ENCODE measurements at places on chromosomes 7 and 10.

GRCh38 chr10:112811741-112812551 lies 138.1 kb upstream of the TCF7L2 start:
- no peak for DNase-seq

DNA sequence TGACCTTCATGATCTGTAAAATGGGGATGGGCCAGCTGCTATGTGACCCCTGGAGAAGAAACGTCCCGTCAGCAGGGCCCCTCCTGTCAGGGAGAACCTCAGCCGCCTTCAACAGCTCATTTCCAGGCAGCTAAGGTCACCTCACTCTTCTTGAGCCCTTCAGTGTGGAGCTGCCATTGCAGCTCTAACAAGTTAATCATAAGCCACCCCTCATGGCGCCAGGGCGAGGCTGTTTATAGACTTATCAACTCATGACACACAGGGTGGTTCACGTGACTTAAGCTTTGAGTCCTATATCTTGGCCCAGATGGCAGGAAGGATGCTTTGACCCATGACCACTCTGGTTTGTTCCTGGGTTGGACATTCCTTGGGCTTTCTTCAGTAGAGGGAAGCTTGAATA lies 315.1 kb downstream of the TNS3 start:
- DNase-seq, result no peak

DNA sequence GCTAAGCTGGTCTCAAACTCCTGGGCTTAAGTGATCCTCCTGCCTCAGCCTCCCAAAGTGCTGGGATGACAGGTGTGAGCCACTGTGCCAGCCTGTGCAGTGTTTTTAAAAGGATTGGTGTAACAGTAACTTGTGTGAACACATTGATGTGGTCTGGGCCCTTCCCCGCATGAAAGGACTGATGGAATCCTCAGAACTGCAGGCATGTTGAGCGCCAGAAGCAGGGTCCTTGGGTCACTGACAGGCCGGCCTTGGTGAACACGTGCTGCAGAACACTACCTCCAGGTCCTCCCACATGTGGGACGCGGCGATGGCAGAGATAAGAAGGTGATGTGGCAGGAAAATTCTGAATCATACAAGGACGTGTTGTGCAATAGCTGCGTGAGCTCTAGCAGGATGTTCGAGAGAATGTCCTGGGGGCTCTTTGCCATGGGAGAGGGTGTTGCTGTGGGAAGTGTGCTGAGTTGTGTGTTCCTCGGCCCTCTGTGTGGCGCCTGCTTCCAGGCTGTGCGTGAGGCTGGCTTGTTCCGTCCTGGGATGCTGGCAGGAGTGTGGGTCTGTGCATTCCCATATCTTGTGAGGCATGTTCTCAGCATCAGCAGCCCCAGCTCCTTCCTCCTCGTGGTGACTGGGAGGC lies 68.2 kb downstream of the DNAJB6 start:
- DNase-seq, result no peak

DNA sequence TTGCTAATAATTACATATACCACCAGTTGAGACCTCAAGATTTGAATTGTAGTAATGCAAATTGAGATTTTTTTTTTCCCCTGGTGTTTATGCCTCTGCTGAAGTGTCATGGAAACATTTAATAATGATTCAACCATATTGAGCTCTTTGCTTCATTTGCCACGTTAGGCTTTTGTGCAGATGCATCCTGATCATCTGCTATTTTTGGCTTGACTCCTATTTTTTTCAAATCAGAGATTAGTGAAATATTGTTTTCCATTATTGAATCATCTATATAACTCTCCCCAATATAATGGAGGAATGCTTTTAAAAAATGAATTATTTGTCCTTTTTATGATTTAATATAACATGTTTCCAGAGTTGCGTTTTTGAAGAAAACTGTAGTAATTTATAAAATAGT lies 115.1 kb downstream of the SRI start:
- no peak for DNase-seq

GRCh38 chr10:93678805-93679587 lies 23.4 kb downstream of the FRA10AC1 start:
- DNase-seq, result no peak

- DNase-seq, result no peak
These were observed 13.2 kb upstream of the UNCX start for GRCh38 chr7:1219498-1219897.

DNA sequence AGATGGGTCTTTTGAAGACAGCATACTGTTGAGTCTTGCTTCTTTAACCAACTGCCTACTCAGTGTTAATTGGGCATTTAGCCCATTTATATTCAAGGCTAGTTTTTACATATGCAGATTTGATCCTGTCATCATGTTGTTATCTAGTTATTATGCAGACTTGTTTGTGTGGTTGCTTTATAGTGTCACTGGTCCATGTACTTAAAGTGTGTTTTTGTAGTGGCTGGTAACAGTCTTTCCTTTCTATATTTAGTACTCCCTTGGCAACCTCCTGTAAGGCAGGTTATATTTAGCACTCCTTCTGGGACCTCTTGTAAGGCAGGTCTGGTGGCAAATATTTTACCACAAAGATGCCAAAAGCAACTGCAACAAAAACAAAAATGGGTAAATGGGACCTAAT lies 66.7 kb downstream of the TES start:
- no peak for DNase-seq

- DNase-seq, result no peak
These were observed 21.6 kb downstream of the RBM28 start for GRCh38 chr7:128322040-128322643.

DNA sequence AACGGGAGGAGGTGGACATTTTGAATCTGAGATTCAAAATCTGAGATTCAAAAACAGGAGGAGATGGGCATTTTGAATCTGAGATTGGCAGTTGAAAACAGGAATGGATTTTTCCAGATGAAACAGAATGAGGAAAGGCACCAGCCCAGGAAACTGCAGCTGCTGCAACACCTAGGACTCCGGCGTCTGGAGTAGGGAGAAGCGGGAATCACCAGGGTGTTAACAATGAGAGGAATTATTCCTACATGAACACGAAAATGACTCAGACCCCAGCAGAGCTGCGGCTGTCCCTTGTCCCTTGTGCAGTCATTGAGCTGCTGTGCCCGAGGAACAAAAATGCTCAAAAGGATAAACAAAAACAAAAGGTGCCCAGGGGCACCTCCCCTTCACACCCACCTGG lies 59.9 kb upstream of the KAT6B start:
- no peak for DNase-seq

DNA sequence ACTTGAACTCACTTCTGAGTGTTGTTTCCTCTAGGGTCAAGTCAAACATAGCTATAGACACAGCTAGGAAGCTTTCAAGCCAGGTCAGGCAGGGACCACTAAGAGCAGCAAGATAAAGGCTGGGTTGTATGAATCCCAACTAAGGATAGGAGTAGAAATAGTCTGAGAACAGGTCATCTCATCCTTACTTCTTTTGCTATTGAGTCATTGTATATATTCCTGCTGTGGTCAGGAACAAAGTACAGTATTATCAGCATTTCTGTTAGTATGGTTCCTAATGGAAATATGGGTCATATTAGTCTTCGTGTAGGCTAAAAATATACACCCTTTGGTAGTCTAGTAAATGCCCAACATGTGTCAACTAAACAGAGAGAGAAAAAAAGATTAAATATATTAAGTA lies 145.3 kb downstream of the BTAF1 start:
- DNase-seq, result no peak
